ENCODE measurements at places on chromosomes 6 and 20.

- no peak overlapping the region for H3K27ac ChIP-seq
- no peaks in the 10 kb centered on the region for H3K36me3 ChIP-seq
- peak; percentile 6 for DNase-seq
- no peaks in the 10 kb centered on the region for H3K4me1 ChIP-seq
- H3K27me3 ChIP-seq: peaks cover 2% of the 10 kb centered on the region
These were observed 96.9 kb upstream of the BHLHE23 start for GRCh38 chr20:63103402-63104311.

GRCh38 chr6:47710295-47710694, 11.9 kb downstream of the ADGRF4 start:
- no peaks in the 10 kb centered on the region for H3K4me1 ChIP-seq
- H3K27ac ChIP-seq: no peak overlapping the region
- no peak overlapping the region for H3K4me3 ChIP-seq
- DNase-seq: no peak

DNA sequence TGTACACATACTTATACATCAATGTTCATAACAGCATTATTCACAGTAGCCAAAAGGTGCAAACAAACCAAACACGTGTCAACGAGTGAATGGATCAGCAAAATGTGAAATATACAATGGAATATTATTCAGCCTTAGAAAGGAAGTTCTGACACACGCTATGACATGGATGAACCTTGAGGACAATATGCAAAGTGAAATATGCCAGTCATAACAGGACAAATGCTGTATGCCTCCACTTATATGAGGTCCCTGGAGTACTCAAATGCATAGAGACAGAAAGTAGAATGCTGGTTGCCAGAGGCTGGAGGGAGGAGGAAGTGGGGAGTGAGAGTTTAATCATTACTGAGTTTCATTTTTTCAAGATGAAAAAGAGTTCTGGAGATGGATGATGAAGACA, 37.8 kb upstream of the IGF2R start:
- H3K27ac ChIP-seq: no peak overlapping the region
- no peaks in the 10 kb centered on the region for H3K27me3 ChIP-seq
- no peaks in the 10 kb centered on the region for H3K36me3 ChIP-seq
- H3K4me3 ChIP-seq: no peak overlapping the region
- DNase-seq: no peak

DNA sequence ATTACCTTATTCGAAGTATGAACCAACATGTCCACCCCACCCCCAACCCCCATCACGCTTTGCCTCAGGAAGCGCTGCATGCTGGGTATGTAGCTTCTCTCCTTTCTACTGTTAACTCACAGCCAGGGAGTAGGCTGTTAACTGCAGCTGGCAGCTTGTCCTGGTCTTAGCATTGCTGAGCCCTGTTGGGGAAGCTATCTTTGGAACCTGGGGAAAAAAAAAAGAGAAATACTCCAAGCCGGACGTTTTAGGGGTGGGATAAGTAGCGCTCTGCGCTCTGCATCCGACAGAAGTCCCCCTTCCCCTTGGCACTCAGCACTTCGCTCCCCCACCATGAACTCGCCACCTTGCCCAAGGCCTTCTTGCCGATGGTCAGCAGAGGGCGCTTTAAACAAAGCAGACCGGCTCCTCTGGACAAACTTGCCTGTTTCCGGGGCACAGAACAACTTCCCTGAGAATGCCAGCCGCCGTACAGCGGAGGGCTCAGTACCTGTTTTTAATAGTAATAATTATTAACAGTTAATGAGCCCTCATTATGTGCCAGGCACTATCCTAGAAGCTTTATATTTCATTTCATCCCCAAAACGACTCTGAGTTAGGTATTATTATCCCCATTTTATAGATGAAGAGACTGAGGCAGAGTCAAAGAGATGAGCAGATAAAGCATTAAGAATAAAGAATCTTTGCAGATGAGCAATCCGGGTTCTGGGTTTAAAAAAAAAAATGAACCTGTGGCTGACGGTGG, 35.2 kb upstream of the MDFI start:
- no peaks in the 10 kb centered on the region for H3K27me3 ChIP-seq
- H3K36me3 ChIP-seq: no peaks in the 10 kb centered on the region
- H3K4me3 ChIP-seq: no peak overlapping the region
- H3K4me1 ChIP-seq: no peaks in the 10 kb centered on the region
- DNase-seq: peak; percentile 93

All from lung (tissue), 17 donors.